ENCODE measurements at places on chromosomes 2 and 18.

DNA sequence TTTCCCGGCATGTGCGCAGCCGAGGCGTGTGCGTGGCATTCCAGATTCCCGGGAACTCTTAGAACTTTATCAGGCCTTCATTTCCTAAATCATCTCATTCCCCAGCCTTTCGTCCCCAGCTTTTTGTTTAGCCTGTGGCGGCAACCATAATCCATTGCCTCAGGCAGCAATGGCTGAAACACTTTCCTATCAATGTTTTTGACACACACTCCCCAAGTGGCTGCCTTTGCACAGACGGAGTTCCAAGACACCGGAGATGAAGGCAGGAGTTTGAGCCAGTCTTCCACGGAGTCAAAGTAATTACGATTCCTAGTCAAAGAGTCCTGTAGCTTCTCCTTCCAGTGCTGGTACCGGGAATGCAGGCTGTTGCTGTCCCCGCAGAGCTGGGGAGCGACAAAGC lies 64.8 kb downstream of the KCNG2 start:
- no peak for DNase-seq

DNA sequence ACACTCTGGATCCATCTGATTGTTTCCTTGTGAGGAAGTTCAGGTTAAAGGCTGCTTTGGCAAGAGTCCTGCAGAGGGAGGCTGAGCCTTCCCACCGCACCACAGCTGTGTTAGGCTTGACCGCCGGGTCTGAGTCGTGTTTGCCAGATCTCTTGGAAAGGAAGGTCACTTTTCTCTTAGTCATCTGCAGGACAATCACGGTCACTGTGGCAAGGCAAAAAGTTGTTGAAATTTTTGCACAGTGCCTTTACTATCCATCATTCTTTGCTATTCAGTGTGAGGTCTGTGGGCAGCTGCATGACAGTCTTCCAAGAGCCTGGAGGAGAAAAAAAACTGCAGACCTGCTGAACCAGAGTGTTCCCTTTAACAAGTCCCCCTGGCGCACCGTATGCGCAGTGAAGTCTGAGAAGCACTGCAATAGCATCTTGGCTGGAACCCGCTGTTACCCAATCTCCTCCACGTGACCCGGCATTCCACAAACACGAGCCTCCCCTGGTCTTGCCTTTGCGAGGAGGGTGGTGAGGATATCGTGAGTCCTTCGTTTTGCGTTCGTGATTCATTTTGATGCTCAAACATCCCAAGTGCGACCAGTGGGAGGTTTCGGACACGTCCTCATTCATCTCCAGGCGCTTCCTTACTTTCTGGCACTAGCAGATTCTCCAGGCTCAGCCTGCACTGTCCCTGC lies 23.0 kb downstream of the BIN1 start:
- DNase-seq = peak; percentile 98

DNA sequence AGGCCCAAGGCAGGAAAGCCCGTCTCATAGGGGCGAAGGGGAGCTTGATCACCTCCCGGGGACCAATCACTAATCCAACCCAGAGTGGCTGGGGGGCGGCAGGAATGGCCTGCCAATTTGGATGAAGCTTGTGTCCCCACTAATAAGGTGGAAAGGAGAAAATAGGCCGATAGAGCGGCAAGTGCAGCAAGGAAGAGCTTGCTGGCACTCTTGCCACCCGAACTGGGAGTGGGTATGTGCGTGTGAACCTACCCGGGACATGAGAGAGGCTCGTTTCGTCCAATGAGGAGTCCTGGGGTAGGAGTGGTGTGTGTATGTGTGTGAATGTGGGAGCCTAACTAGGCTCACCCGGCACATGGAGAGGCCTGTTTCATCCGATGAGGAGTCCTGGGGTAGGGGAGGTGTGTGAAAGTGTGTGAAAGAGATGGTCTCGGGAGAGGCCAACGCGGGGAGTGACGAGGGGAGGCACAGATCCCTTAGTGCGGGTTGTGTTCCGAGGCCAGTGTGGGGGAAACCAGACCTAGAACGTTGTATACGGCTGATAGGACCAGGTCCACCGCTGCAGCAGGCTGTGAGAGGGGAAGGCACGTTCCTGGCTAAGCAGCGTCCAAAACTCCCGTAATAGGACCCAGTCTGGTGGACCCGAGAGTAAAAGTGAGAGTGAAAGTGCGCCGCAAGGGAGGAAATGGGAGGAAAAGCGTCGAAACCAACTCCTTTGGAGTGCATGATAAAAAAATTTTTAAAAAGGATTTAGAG lies 47.1 kb upstream of the SELENOI start:
- peak; percentile 43 for DNase-seq

GRCh38 chr2:160022162-160022561 lies 40.3 kb downstream of the PLA2R1 start:
- DNase-seq = no peak

DNA sequence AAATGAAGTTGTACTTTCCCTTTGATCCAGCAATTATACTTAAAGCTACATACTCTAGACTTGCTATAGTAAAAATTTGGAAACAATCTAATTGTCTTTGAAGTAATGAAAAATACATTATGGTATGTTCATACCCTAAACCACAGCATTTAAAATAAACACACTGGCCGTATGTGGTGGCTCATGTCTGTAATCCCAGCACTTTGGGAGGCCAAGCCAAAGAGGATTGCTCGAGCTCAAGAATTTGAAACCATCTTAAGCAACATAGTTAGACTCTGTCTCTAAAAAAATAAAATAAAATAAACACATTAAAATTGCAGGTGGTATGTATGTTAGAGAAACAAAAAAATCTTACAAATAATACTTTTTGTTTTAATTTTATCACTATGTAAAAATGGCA lies 208.1 kb upstream of the KLHL14 start:
- peak; percentile 32 for DNase-seq
